ENCODE measurements at places on chromosomes 7 and 10.
A peak's percentile ranks its signal among the peaks of the same experiment; 100 is the strongest.

- no peak for DNase-seq
Measured at GRCh38 chr10:77894058-77894457, 32.5 kb downstream of the DLG5 start.

DNA sequence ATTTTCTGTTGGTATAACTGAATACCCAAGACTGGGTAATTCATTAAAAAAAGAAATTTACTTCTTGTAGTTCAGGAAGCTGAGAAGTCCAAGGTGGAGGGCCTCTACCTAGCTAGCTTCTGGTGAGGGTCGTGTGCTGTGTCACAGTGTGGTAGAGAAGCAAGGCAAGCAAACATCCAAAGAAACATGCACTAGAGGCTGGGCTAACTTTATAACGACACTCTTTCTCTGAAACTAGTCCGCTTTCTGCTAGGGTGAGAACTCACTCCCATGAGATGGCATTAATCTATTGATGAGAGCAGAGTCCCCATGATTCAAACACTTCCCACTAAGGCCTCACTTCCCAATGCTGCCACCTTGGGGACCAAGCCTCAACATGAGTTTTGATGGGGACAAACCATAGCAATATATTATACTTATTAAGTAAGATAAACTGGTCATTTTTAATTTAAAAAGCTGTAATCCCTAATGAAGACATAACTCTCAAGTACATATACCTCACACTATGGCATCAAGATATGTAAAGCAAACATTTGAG, 50.8 kb downstream of the PHYHIPL start:
- DNase-seq: no peak

DNA sequence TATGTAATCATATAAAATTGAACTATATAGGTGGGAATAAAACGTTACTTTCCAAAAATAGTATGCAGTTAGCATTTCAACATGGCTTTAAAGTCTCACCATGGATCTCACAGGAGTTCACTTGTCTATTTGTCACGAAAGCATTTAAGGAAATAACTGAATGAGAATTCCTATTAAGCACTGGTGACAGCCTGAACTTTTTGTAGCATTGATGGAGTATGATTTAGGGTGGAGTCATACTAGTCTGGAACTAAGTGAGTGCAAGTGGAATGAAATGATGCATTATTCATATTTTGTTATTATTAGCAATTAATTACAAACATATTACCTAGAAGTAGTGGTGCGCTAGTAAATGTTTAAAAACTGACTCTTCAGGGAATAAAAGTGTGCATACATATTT, 26.0 kb upstream of the HIBADH start:
- no peak for DNase-seq

- no peak for DNase-seq
Measured at GRCh38 chr7:26964156-26964808, 99.9 kb upstream of the SKAP2 start.

- DNase-seq: peak; percentile 24
Measured at GRCh38 chr7:42698600-42699374, 213.1 kb downstream of the C7orf25 start.

GRCh38 chr10:103983367-103983911, 16.5 kb downstream of the SLK start:
- DNase-seq: no peak

DNA sequence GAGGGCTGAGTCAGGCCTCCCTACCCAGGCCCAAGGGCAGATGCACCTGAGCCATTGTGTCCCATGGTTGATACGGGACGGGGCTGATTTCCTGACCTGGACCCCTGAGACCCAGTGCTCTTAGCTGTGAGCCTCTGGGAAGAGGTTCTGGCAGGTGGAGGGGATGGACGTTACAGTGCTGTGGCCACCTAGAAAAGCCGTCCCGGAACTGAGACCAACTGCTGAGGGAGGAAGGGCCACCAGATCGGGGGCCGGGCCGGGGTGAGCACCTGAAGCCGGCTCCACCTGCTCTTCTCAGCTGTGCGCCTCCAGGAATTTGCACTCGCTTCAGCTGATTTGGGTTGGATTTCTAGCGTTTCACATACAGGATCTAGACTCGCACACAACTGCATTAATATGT, 35.4 kb downstream of the CHST12 start:
- no peak for DNase-seq

DNA sequence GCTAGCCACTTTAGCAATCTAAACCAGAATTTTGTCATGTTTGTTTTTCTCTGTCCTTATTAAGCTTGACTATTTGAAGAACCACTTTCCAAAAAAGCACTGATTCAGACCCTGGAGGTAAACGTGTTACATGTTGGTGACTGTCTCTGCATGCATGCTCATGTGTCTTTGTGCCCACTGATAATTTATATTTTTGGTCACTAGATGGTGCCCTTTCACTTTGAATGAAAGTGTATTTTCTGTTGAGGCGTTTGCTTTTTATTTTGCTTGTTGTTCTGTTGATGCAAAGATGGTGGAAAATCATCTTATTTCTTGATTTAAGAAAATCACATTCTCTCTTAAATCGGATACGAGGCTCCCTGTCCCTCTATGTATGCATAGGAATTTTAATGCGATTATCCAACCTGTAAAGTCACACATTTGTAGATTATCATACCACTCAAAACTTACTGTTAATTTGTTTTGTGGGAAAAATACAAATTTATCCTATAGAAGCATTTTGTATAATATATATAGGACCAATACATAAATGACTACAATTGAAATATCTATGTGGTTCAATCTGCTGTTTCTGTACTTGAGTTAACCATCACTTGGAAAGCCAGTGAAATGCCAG, 269.3 kb downstream of the BICC1 start:
- DNase-seq: peak; percentile 56

GRCh38 chr7:64878684-64879083, 24.4 kb upstream of the ZNF273 start:
- no peak for DNase-seq

DNA sequence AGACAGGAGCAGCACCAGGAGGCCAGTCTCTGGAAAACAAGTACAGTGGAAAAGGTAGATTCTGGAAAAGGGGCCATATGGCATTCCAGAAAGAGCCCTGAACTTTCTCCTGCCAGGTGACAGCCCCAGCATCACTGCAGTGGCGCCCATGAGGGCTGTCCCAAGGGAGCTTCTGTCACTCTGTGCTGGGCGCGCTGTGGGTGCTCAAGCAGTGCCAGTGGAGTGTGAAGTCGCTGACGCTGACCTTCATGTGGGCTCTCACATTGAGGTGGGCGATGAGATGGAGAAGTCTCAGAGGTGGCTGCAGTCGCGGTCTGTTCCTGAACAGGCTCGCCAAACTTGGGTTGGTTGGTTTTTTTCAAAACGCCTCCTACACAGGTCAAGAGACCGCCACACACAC, 38.2 kb downstream of the FKBP6 start:
- no peak for DNase-seq

DNA sequence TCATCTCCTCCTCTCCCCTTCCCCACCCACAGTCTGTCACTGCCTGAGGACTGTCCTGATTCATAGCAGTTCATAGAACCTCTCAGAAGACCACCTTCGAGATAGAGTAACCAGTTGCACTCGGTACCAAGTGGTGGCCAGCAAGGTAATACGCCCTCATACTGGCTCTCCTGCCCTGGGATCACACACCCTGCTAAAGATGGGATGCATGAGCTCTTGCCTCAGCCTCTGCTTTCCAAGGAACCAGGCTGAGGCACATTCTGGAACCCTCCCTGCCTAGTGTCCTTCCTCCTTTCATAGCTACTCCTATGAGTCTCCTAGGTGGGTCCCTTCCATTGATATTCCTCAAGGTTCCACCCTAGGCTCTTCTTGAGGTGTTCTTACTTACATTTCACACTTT, 15.5 kb downstream of the CFAP43 start:
- no peak for DNase-seq

- no peak for DNase-seq
Measured at GRCh38 chr10:114046087-114046458, 2.4 kb downstream of the ADRB1 start.

- no peak for DNase-seq
Measured at GRCh38 chr7:87530126-87530525, 54.6 kb upstream of the ABCB4 start.

DNA sequence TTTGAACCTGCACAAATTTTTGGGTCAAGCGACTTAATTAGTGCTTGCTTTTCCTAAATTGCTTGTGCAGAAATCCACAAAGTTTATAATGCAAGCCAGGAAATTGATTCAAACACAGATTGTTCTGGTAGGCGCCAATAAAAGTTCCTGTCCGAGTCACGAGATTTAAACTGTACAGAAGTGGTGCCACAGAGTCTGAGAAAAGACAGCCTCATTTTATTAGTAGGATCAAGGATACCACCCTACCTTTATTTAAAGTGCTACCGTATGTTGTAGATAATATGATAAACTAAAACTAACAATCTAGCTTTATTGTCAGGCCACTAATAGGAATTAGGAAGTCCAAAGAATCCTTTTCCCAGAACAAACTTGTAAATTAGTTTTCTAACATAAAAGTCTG, 696.7 kb downstream of the TNS3 start:
- no peak for DNase-seq

- DNase-seq: no peak
Measured at GRCh38 chr7:915291-916218, 38.9 kb downstream of the ADAP1 start.

DNA sequence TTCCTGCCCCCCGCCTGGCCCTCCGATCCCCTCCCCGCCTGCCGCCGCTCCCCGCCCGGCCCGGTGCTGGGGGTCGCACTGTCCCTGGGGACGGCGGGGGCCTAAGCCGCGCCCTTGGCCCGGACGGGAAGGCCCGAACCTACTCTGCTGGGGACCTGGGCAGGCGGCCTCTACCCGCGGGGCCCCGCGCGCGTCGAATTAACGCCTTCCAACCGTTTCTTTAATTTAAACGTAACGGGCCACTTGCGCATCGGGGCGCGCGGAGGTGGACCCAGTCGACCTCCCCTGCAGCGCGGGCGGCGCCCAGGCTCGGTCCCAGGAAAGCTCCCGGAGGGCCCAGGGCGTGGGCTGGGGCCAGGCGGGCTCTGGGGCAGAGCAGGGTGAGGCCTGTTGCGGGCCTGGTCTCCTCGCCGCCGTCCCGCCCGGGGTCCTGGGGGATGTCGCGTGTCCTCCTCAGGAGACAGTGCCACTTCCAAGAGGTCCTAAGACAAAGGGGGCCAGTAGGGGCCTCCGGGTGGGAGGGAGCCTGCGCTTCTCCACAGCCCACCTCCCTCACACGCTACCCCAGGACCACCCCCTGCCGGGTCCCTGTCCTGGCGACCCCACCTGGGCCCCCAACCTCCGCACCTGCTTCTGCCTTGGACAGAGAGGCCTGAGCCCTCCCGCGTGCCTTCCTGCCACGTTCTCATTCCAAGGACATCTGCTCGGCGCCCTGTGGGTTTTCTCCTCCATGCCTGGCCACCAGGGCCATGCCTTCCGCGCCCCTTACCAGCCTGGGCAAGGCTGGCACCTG, 658 bp upstream of the PTPRN2 start:
- no peak for DNase-seq

GRCh38 chr7:44346063-44346462, 20.7 kb upstream of the CAMK2B start:
- no peak for DNase-seq

DNA sequence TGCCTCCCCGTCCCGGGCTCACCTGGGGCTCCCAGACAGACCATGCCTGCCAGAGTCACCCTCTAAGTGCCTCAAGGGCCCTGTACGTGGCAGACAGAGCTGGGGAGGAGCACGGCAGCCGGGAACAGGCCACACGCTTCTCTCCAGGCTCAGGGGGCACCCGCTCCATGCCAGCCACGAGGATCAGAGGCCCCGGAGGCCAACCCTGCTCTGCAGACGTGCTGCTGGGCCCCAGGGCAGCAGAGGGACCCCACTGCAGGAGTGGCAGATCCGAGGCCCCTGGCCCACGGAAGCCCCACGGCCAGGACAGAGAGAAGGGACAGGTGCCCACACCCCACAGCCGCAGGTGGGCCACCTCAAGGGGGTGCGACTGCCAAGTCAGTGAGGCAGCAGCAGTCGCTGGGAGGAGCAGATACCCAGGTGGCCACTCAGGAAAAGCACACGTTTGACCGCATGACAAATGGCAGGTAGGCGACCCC, 58.4 kb upstream of the TNRC18 start:
- DNase-seq: no peak

DNA sequence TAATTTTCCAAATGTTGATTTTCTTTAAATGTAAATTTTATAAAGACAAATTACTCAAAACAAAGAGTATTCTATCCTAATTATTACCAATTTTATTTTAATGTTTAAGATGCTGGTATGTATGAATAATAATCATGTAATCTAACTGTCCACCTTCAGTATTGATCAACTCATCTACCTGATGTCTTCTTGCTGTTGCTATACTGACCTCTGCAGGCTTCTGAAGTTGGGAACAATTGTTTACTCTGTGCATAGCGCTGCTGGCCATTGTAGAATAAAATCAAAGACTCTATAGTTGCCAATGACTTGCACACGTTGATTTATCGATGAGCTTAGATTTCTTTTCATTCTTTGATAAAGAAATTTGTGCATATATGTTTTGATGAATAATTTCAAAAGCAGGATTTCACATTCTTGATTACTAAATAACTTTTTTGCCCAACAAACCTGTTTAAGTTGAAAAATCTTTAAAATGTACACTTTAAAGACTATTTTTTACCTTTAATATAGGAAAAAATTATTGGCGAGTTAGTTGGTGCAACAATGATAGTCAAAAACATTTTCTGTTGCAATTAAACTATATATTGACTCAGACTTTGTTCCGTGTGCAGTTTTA, 282.3 kb downstream of the TFEC start:
- DNase-seq: peak; percentile 15

- DNase-seq: peak; percentile 3
Measured at GRCh38 chr7:85328456-85328998, 141.7 kb upstream of the SEMA3D start.

DNA sequence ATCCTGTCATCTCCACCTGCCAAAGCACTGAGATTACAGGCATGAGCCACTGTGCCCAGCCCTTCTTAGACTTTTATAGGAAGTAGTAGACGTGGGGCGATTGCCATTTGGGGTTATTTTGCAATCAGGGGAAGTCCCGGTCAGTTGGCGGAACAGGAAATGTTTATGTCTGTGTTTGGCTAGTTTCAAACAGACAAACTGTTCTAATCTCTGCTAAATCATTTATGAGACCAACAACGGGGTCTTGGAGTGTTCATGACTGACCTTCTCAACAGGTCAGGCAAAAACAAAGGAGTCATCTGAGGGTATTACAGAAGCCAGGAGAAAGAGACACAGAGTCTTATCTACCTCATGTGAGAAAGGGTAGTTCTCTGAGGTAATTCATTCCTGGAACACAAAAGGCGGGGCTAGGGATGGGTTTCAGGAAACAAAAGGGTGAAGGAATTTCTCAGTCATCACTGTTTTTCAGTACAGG, 6.6 kb upstream of the TPK1 start:
- no peak for DNase-seq

DNA sequence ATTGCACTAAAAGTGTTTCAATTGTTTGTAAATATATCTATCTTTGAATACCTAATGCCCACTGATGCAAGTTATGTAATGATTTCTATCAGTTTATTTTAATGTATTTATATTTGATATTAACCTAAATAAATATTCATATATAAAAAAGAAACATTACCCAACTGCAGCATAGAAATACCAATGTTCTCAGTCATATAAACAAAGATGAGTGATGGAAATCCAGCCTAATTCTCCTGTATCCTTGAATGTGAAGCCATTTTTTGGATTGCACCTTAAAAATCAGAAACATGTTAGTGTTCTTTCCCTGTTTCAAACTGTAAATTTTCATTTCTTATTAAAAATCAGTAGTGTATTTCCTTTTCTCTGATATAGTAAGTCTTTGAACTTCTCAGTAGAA, 305.8 kb upstream of the GNAI1 start:
- no peak for DNase-seq

All from fibroblast of skin of right quadriceps (primary cell).